ENCODE measurements at places on chromosomes 7 and 10.

- DNase-seq, result peak; percentile 5
Measured at GRCh38 chr7:24036033-24036412, 248.0 kb upstream of the NPY start.

DNA sequence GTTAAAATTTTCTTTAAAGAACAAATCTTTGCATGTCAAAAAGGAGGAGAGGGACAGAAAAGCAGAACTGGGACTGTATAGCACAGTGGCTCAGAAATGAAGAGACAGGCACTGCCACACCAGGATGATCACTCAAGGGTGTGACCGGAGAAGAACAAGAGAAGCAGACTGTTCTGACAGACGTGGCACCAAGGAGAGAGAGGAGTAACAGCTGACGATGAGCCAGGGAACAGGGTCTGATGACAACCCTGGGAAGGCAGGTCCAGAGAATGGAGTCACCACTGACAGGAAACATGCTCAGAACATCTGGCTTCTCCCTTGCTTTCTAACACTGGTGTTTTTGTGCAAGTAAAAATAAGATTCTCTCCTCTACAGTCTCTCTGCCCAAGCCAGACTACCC lies 14.6 kb upstream of the VAX1 start:
- no peak for DNase-seq

DNA sequence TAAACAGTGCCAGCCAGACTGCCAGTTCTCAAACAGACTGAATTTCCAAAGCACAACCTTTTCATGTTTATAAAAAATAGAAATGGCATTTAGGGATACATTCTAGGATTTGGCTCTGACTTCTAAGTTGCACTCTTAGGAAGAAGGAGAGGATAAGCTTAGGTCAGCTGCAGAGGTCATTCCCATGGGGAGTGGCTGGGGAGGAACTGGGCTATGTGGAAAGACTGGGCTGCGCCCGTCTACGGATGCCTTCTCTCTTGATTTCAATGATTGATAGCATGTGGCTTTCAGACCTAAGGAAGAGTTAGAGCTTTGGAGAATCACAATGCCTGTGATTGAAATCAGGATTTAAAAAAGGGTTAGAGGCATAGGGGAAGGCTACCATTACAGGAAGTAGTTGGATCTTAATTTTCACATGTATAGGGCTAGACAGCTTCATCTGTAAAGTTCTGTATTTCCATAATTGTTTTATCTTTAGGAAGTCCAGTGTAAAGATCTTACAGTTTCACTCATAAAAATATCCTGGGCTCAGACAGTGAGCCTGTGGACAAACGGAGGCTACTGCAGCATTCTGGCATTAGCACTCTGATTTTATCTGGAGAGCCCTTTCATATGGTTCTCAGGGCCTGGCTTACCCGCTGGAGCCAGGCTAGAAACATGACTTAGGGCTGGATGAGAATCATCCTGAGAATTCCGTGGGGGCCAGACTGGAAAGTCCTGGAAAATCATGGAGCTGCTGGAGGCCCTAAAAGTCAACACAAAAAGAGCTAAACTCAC lies 29.5 kb downstream of the NUDT5 start:
- no peak for DNase-seq

DNA sequence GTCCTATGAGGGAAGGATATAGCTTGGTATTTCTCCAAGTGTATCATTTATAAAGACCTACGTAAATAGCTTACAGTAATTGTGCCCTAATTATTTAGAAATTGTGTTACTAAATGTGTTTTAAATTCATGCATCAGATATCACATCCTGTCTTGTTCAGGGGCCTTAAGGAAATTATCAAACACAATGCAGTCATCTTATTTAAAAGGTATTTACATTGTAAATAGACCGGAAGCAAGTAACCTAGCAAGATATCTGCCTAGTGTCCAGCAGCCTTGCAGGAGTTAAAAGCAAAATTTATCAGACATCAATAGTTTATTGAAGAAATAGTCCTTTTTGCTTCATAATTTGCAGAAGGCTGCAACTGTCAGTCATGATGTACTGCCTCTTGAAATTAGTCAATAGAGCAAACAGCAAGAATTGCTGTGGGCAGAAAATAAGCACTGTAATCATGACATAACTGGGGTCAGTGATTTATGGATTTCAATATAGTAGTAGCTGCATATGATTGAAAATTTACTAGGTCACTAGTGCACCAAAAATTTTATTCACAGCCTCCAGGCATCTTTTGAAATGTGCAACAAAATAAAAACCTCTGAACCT lies 23.1 kb downstream of the GLRX3 start:
- DNase-seq, result no peak

All from MV-4-11 (cell line).